ENCODE measurements at places on chromosomes 5 and 9.
A peak's percentile ranks its signal among the peaks of the same experiment; 100 is the strongest.

DNA sequence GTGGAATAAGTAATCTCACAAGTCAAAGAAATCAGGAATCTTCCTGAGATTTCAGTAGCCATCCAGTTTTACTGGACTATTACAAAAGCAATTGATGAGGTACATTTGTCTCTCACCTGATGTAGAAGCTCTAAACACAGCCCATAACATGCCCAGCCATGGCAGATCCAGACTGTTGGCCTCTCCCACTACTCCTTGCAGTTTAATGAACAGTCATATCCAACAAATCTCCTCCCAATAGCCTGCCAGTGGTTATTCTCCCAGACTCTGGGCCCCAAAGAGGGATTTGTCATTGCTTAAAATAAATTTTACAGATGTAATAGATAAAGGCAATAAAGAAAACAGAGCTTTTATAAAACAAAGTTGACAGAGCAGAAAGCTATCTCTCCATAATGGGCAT lies 80.8 kb downstream of the ZNF608 start:
- DNase-seq = no peak

DNA sequence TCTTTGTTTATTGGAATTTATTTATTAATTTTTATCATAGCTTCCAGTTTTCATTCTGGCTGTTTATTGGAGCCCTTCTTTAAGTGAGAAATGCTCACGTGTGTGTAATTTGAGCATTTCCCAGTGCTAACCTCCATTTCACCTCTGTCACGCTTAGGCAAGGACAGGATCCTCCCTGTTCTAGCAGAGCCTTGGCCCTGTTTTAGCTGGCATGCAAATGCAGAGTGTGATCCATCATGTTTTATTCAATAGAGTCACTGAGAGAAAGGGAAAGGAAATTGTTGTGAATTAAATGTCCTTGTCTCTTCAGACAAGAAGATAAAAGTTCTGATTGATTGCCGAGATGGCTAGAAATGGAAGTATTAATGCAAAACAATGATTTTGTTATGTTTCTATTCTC lies 137.3 kb upstream of the ACO1 start:
- no peak for DNase-seq

- no peak for DNase-seq
These were observed 135.2 kb downstream of the RXRA start for GRCh38 chr9:134461426-134461982.

- DNase-seq = no peak
These were observed 96.3 kb downstream of the CD180 start for GRCh38 chr5:67100301-67100700.

DNA sequence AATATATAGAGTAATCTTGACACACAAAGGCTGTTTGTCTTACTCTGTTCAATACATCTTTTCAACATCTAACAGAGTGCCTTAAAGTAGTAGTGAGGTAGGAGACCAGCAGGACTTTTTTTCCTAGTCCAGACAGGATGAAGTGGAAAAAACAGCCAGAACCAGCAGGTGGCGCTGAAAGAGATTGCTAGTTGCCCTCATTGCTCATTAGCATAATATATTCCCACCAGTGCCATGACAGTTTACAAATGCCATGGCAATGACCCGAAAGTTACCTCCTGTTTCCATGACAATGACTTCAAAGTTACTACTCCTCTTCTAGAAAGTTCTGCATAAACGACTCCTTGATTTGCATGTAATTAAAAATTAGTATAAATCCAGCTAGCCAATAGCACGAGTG lies 387.4 kb downstream of the ACTL7B start:
- DNase-seq = peak; percentile 49

- DNase-seq = no peak
These were observed 9.4 kb upstream of the ANGPTL2 start for GRCh38 chr9:127131871-127132270.

- DNase-seq = no peak
These were observed 4.1 kb downstream of the OBP2B start for GRCh38 chr9:133204993-133205336.

- DNase-seq = no peak
These were observed 7.5 kb downstream of the ACSL6 start for GRCh38 chr5:132003982-132004381.

- no peak for DNase-seq
These were observed 118.8 kb downstream of the GLIS3 start for GRCh38 chr9:4180907-4181605.

DNA sequence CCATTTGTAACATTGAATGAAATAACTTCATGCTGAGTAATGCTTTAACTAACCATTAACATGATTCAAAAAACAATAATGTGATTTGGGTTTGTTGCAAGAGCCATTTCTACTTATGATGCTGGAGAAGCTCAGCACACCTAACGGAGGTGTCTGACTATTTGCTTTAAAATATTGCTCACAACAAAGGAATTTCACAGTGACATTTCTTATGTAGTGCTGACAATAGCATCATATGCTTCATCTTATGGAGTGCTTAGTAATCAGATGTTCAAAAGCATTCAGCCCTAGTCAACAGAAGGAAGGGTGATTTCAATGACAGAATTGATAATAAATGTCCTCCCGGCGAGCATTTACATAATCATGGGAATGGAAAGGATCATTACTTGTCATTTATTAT lies 1003.3 kb upstream of the COX7C start:
- DNase-seq = no peak

- no peak for DNase-seq
These were observed 11.2 kb upstream of the COL5A1 start for GRCh38 chr9:134630393-134630790.

- DNase-seq = no peak
These were observed 528.1 kb upstream of the KLF4 start for GRCh38 chr9:108017671-108018070.

DNA sequence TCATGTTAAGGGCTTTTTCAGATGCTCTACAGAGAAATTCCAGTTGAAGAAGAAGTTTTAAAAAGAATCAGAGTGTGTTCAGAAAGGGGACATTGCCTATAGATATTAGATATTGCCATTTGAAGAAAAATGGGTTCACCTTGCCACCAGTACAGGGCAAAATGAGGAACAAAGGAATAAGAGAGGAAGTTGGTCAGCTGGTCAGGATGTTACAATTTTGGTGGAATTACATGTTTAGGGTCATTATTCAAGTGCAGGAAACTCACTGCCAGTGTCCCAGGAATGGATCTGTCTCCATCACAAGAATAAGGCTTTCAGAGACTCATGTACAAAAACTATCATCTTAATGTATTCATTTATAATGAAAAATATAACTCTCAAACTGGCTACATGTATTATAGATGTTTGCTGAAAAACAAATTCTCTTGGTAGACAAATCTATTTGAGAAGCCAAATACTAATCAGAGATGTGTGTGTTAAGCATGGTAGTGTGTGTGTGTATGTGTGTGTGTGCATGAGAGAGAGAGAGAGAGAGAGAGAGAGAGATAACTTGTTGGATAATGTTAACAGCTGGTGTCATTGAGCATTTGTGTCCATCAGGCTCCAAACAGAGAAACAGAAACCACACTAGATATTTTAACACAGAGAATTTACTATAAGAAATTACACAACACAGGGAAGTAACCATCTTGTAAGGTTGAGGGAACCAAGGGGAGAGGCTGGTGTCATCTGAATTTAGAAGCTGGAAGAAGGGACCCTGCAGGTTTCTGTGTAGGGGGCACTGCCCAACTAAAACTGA lies 5.0 kb upstream of the C1QTNF3 start:
- peak; percentile 25 for DNase-seq

- DNase-seq = no peak
These were observed 25.8 kb downstream of the FBXL7 start for GRCh38 chr5:15525703-15526275.

GRCh38 chr5:136016945-136017530 lies 11.8 kb upstream of the TGFBI start:
- peak; percentile 51 for DNase-seq

DNA sequence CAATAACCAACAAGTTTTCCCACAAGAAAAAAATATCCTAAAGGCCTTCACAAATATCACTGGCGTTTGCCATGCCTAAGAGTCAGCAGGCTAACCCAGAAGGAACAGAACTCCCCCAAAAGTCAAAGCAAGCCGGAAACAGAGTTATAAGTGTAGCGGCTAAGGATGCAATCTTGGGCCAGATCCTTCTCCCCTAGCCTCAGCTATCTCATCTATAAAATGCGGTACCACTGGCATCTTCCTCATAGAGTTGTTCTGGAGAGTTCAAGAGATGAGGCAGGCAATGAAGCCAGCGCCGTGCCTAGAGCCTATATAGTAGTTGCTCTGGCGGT lies 632 bp downstream of the DPM2 start:
- DNase-seq = no peak

DNA sequence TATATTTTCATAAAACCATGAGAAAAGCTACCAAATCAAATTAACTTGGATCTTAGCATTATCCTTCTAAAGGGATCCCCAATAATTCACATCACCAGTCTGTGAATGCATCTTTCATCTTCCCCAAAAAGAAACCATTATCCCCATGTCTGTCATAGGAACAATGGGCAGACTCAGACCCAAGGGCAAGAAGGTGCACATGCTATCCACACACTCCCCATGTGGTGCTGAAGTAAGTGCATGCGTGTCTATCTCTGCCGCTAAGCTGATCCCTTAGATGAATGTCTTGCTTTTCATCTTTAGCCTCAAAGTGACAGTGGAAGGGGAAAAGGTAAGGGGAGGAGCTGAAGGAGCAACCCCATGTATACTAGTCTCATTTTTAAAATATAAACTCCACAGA lies 10.2 kb downstream of the SPOCK1 start:
- no peak for DNase-seq

DNA sequence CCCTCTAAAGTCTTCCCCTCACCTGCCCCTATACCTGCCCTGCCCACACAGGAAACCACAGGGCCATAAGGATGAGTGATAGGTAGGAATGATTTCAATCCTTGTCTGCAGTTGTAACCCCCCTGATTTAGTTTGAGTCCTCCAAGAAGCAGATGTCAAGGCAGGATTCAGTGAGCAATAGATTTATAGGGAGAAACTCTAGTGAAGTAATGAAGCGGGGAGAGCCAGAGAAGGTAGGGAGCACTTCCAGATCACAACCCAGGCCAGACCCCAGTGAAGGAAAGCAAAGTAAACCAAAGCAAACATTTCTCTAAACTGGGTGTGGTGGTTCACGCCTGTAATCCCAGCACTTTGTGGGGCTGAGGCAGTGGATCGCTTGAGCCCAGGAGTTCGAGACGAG lies 22.4 kb downstream of the ENC1 start:
- DNase-seq = no peak

DNA sequence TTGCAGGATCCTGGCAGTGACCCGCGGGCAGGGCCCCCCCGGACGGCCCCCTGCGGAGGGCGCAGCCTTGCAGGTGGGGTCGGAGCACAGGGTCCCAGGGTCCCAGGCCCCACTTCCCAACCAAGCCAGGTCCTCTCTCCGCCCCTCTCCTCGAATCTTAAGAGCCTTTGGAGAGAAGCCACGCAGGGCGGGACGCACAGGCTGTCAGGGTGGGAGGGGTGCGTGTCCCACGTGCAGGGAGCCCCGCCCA lies 18.4 kb upstream of the EGFL7 start:
- peak; percentile 86 for DNase-seq

GRCh38 chr9:124218438-124218982 lies 39.2 kb upstream of the NEK6 start:
- DNase-seq = peak; percentile 94

- DNase-seq = peak; percentile 82
These were observed 16.5 kb downstream of the GRXCR2 start for GRCh38 chr5:145856285-145856818.

DNA sequence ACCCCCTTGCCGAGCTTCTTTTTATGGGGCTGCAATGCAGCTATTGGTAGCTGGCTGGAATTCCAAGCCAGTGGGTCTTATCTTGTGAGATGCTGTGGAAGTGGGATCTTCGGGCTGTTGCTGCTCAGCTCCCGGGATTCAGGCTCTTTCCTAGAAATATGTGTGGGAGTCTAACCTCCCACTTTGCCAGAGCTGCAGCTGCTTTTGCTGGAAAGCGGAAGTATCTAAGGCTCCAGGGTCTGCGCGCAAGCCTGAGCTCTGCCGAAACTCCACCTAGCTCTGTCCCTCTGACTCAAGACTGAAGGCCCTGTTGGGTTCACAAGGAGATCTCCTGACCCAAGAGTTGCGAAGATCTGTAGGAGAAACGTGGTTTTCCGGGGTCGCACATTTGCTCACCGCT lies 151.1 kb upstream of the ANKRD55 start:
- DNase-seq = no peak

- peak; percentile 35 for DNase-seq
These were observed 460.7 kb upstream of the MEF2C start for GRCh38 chr5:89343666-89344065.

GRCh38 chr5:149757197-149757947 lies 27.3 kb downstream of the PPARGC1B start:
- no peak for DNase-seq

- DNase-seq = no peak
These were observed 30.0 kb downstream of the SNX30 start for GRCh38 chr9:112780450-112781036.

- peak; percentile 78 for DNase-seq
These were observed 32.1 kb downstream of the PTPA start for GRCh38 chr9:129143031-129143927.

DNA sequence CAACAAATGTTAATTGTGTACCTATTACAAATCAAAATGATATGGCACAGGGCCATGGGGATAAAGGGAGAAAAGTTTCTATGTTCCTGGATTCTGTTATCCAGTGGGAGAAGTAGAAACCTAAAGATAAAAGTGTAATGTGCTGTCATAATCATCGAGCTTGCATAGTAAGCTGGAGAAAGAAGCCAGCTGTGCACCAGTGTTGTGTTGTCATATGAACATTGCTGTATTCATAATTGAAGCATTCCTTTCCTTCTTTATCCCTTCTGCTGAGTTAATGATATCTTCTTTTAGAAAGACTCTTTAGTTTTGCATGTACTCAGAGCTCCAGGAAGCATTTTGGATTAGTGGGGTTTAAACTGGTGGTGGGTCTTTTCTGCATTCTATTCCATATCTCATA lies 39.5 kb downstream of the NTRK2 start:
- no peak for DNase-seq

- DNase-seq = peak; percentile 13
These were observed 235.8 kb downstream of the ROR2 start for GRCh38 chr9:91714020-91714806.

- DNase-seq = no peak
These were observed 378.4 kb downstream of the SPATA31D1 start for GRCh38 chr9:82367016-82367415.

DNA sequence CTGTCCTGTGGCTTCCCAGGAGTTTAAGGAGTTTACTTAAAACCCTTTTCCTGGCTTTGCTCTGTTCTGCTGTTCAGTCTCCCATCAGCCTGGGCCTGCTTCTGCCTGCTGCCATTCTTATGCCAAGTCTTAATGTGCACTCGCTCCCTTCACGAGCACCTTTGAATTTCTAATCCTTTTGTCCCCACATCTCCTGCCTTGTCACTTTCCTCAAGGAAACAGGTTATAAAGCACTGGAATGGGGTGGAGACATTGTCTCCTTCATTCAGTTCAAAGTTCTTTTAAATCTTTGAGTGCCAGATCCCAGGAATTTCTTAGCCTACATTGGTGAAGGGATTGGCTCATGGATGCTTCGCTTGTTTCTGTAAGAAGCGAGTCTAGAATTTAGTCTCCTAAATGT lies 87.2 kb upstream of the LIFR start:
- DNase-seq = no peak

- no peak for DNase-seq
These were observed 2.0 kb downstream of the AK3 start for GRCh38 chr9:4738866-4739586.

- no peak for DNase-seq
These were observed 778 bp downstream of the FRRS1L start for GRCh38 chr9:109166171-109166770.
